ENCODE measurements at places on chromosomes 3 and 15. TPM values are rescaled to one million over a fixed set of nuclear protein-coding genes. Genes with fewer than 3 reads are reported as not detected.

The CLRN1 gene
- not detected for total RNA-seq

The IGSF11 gene
- total RNA-seq, result not detected

The SACM1L gene
- total RNA-seq, result 88.0 TPM

GRCh38 chr15:48806151-48806550 lies 4.7 kb downstream of the CEP152 start:
- DNase-seq, result no peak

- DNase-seq, result no peak
These were observed 375.3 kb downstream of the ROBO1 start for GRCh38 chr3:79392479-79392878.

DNA sequence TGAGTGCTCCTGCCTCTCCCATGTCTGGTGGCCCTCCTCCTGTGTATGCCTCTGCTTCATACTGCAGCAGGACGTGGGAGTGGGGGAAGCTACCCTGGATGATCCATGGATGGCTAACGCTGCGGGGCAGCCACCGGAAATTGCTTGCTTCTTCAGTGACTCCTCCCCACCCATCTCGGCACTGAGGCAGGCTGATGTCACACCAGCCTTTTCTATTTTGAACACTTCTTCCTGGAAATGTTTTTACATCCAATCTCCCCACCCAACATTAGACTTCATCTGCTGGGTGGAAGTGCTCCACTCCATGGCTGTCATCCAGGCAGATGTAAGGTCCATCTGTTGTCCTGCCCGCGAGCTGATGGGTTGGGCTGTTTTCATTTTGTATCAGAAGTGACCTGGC lies 58.9 kb upstream of the MUC13 start:
- no peak for DNase-seq

DNA sequence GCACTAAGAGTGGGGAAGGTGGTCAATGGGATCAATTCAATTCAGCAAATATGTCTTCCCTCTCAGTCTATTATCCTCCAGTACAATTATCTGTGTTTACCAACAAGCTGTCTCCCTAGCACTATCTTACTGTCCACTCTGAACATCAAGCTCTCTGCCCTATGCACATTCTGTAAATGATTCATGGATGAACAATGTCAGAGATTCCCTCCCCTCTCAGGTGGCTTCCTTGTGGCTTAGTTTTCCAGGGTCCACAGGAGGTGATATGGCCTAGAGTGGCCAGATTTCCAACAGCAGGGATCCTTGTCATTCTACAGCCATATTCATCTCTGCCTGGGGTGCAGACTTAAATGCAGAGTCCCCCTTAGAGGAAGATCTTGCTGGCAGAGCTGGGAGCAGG lies 225.1 kb downstream of the UACA start:
- DNase-seq, result no peak

Data from activated CD4-positive, alpha-beta T cell treated with anti-CD3 and anti-CD28 coated beads, Interleukin-2, amount 10 ng/mL, durations not matched to agents 24 days and 14 days (primary cell).